Activated T-helper 1 cell treated with anti-CD3 and anti-CD28 coated beads, Interleukin-12 subunit alpha, Interleukin-12 subunit beta, Interleukin-2, Interleukin-4 antibody, amounts not matched to agents 30 ng/mL and 10 ng/mL and 1 ng/mL, durations not matched to agents 14 hours and 24 hours and 36 hours (primary cell): ENCODE measurements at places on chromosomes 13 and 19. TPM values are rescaled to one million over a fixed set of nuclear protein-coding genes. Genes with fewer than 3 reads are reported as not detected.

FREM2 gene
- 0.05 TPM in 2 replicates for total RNA-seq

GFY gene
- not detected in 2 replicates for total RNA-seq

WTIP gene
- 0.39 and 0.86 TPM in 2 replicates for total RNA-seq

OR4F17 gene
- total RNA-seq = not detected in 2 replicates

CACNA1A gene
- total RNA-seq = 0.32 and 0.47 TPM in 2 replicates

CYP4F11 gene
- not detected in 2 replicates for total RNA-seq
